ENCODE measurements at places on chromosomes 13 and 19.

DNA sequence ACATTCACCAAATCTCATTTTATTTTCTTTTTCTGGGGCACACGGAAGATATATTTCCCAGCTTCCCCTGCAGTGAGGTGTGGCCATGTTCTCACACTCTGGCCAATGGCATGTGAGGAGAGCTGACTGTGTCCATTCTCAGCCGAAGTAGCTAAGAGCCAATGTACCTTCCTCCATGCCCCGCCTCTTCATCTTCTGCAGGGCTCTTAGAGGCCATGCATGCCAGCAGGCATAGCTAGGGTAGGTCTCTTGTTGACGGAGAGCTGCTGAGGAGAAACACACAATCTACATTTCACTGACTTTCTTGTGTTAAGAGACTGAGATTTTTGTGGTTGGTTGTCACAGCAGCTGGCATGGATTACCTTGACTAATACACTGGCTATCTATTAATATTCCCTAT, 9.8 kb upstream of the MICU2 start:
- DNase-seq = no peak

GRCh38 chr19:41541990-41542584, 33.9 kb upstream of the CEACAM21 start:
- DNase-seq = no peak

- DNase-seq = no peak
These were observed 45.3 kb downstream of the CAPN12 start for GRCh38 chr19:38699027-38699346.

DNA sequence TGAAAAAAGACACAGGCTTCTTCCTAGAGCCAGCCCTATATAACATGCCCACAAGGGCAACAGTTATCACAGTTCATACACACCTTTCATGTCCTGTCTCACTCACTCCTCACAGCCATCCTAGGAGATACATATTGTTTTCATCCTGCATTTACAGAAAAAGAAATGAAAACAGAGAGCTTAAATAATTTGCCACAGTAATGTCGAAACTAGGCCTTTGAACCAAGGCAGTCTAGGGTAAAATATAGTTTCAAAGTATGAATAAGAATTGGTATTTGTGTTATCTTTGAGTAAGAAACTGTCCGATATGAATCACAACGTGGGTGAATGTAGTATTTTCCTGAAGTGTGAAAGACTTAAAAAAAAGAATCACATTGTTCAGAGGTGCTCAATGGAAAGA, 26.8 kb downstream of the CLDN10 start:
- no peak for DNase-seq

DNA sequence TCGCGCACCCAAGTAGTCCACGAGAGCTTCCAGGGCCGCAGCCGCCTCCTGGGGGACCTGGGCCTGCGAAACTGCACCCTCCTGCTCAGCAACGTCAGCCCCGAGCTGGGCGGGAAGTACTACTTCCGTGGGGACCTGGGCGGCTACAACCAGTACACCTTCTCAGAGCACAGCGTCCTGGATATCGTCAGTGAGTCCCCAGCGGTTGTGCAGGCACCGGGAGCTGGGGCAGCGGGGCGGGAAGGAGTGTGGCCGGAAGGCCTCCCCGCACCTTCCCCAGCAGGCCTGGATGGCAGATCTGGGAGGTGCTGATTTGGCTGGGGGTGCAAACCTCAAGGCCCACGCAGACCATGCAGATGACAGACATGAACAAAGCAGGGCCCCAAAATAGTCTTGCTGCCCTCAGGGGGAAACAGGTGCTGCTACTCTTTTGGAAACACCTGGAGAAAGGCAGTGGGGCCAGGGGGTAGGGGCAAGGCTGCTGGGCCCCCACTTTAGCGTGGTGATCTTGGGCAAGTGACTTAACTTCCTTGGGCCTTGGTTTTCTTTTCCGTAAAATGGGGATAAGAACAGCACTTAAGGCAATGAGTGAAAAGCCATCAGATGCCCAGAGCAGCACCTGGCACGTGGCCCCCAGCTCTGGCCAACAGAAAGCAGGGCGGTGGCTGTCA, 4.0 kb downstream of the MAG start:
- DNase-seq = no peak
